ENCODE measurements at places on chromosomes 1 and 21.

DNA sequence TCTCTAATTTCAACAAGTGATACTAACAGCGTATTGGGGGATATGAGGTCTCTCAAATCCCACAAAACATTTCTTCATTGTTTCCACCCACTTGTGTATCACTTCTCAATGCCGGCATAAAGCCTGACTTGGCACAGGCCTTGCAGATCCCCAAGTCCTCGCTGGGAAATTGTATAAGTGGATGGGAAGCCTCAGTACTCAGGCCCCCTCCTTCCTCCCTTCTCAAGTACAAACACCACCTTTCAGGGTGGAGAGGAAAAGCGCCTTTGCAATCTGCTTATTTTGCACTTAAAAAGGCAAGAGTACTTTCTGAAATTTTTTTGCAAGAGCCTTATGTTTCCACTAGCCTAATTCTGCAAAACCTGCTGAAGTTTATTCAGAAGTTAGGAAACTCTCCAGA, 25.8 kb upstream of the KLHDC8A start:
- DNase-seq = no peak

GRCh38 chr1:209134001-209134400, 449.5 kb upstream of the CAMK1G start:
- no peak for DNase-seq

- peak; percentile 52 for DNase-seq
These were observed 110.2 kb downstream of the NAV1 start for GRCh38 chr1:201648907-201649721.

DNA sequence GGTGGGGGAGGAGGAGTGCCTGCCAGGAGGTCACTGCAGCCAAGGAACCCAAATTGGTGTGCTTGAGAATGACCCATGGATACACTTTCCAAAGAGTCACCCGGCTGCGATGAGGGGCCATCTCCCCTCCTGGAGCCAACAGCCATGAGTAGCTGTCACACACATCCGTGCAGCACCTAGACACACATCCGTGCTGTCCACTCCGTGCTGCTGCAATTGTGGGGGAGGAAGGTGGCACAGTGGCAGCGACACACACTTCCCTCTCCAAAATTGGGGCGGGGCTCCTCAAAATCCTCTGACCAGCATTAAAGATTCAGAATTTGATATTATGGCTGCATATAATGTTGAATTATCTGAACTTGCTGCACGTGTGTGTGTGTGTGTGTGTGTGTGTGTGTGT, 15.8 kb downstream of the TP73 start:
- DNase-seq = no peak

DNA sequence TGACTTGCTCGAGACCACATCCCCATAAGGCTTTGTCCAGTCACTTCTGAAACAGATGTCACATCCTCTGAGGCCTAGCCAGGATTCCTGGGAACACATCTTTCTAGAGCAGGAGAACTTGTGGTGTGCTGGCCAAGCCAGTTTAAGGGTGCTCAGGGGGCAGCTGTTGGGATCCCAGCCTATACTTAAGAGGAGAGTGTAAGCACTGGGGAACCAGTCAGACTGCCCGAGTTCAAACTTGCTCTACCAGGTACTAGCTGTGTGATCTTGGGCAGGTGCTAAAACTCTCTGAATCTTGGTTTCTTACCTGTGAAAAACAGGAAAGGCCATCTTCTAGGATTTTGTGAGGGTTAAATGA, 15.6 kb upstream of the LY9 start:
- no peak for DNase-seq

GRCh38 chr1:30330644-30331043, 392.7 kb downstream of the MATN1 start:
- no peak for DNase-seq

DNA sequence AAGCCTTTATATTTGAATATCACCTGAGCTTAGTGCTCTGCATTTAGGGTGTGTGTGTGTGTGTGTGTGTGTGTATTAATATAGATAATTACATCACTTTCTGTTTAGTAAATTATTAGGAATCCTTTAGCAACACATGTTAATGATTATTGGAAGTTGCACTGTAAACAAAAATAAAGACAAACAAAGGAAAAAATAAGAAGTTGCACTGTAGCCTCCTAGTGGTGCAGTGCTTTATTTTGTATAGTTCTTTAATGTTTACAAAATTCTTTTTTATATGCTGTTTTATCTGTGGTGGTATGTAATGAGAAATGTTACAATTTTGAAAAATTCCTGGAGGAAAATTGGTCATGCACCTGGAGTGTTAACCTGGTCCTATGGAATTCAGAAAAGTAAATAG, 69.2 kb downstream of the UBE4B start:
- no peak for DNase-seq

DNA sequence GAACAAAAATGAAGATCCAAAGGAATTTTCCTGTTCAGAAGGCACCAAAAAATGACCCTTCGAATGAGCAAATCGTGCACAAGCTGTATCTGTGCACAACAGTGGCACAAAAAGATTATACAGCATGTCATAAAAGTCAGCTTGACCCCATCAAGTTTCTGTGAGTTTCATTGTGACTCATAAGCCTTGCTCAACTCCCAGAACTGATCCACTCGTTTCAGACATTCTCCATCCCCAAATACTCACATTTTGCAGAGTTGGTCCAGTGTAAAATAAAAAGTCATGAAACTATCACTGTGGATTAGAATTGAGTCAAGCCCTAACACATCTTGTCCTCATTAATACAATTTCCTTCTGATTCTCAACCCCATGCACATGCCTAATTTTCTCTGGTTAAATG, 174.7 kb upstream of the PKN2 start:
- no peak for DNase-seq

- no peak for DNase-seq
These were observed 148.6 kb upstream of the KRTAP19-8 start for GRCh38 chr21:31186916-31187315.

DNA sequence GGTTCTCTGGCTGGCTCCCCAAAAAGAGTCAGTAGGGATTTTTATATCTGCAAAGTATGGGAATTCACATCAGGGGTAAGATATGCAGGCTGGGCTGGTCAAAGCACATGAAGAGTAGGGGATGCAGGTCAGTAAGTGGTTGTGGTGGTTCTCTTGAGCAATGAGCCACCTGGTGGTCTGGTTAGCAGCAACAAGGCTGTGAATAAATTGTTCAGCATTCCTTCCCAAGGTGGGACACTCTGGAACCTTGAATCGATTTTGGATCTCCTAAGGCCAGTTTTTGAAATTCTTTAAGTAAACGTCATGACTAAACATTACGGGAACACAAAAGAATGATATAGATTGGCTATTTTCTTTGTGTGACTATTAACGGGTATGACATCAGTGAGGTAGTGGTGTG, 563.0 kb upstream of the NEGR1 start:
- no peak for DNase-seq

DNA sequence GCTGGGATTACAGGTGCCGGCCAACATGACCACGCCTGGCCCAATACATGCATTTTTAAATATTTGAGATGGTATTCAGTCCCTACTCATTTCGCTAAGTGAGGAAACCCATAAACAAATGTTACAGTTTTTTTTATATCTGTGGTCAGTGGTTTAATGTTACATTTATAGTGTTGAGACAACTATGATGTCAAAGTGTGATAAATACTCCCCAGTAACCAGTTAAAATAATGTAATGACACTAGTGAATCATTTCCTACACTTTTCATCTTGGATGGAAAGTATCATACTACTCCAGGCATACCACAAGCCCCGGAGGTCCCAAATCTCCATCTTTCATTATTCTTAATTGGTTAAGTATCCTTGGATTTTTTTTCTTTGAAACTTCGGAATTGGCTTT, 87.5 kb upstream of the KIF26B start:
- no peak for DNase-seq

DNA sequence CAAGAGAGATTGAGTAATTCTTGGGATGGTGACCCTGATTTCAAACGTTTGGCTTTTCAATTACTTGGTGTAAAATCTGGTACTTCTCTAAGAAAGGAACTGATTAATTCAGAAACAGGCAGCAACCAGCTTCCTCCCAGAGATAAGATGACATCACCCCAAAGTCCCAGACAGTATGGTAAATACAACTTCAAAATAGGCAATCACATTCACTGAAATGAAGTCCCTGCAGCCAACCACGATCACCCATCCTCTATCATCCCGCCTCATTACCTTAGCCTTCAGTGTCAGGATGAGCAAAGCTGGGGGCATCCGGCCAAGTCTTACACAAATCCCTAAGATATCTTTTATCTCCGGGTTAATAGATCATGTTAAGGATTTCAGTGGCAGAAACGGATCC, 26.4 kb upstream of the RUNX1 start:
- DNase-seq = peak; percentile 32

DNA sequence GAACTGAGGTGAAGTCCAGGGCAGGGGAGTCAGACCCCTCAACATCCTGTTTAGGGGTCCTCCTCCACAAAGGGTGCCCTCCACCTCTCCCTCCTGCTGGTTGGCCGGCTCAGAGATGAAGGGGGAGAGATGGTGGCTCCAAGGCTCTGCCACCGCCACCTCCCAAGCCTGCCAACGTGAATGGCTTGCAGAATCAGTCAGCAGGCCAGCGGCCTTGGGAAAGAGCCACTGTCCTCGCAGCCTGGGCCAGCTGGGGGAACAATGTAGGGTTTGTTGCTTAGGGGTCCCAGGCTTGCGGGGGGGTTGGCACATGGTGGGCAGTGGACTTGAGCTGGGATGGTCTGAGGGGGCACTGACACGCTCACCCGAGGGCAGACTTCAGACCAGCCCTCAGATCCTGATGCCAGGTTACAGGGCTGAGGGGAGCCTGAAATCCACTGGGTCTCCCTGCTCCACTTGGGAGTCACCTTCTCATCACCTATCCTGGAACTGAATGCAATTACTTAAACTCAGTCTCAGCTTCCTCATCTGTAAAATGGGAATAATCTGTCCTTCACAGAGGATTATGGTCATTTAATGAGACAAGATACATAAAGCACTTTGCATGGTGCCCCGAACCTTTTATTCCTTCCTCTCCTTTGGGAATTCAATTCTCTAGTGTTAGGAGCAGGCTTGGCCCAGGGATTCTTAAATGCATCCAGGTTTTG, 8.3 kb downstream of the GPR37L1 start:
- no peak for DNase-seq

DNA sequence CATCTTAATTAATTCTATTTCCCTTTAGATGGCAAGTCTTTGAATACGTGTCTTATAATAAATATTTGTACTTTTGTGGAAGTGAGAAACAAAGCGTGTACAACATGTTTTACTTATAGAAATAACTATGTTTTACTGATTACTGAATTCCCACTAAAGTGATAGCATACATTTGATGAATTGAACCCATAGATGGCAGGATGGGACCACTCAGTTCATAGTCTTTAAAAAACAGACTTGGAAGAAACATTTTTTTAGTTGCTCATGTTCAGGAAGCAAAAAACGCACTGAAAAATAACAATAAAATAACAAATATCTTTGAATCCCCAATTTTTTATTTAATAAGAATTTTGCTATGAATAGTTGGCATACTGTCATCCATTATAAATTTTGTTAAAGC, 507.1 kb upstream of the ZRANB2 start:
- DNase-seq = no peak

DNA sequence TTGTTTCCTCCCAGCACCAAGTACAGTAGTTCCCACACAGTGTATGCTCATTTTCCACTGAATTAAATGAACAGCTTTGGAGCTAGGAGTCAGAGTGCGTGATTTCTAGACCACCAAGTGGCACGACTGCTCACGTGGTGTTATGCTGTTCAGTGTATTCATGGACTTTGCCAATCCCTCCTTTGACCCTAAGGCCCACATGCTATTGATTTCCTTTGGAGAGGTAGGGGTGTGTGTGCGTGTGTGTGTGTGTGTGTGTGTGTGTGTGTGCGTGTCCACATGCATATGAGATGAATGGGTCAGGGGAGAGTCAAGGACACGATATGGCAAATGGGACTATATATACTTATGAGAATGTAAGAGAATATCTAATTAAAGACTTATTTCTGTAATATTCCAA, 177.2 kb downstream of the LMX1A start:
- no peak for DNase-seq

GRCh38 chr21:32138658-32139057, 140.2 kb downstream of the MIS18A start:
- DNase-seq = no peak

DNA sequence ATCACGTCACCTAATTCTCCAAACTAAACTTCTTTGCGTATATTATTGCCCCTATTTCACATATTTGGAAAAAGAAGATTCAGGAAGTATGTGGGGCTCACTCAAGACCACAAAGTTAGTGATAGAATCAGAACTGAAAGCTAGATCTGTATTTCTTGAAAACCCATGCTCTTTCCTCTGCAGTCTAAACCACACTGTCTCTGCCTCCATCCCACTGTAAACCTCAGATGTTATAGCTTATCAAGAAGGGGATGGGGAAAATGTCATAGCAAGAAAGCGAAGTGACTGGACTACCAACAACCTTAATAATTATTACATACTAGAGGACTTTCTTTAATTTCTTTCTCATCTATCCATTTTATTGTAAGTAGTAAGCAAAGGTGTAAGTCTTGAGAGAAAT, 257.7 kb upstream of the SGIP1 start:
- DNase-seq = no peak

- peak; percentile 26 for DNase-seq
These were observed 38.3 kb downstream of the WDR3 start for GRCh38 chr1:117967881-117968280.
